ENCODE measurements at places on chromosomes 3 and 15. TPM values are rescaled to one million over a fixed set of nuclear protein-coding genes. Genes with fewer than 3 reads are reported as not detected.

DNA sequence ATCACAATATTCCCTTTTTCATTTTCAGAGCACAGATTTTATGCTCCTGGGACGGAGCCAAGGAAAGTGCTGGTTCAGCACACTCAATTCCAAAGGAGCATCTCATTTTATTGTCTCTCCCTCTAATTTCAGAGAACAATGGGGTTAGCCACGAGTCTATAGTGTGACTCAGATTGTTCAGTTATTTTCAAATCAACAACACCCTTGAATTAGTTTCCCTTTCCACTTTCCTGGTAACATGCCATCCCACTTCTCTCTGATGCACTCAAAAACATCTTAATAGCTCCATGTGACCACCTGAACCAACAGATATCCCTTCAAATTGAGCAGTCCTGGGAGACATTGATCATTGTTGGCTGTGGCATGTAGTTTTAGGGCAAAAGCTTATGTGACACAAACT lies 389.7 kb upstream of the MDFIC2 start:
- DNase-seq = no peak

The SPRED1 gene
- 74.8 TPM for total RNA-seq

The SHC4 gene
- total RNA-seq = 2.2 TPM

DNA sequence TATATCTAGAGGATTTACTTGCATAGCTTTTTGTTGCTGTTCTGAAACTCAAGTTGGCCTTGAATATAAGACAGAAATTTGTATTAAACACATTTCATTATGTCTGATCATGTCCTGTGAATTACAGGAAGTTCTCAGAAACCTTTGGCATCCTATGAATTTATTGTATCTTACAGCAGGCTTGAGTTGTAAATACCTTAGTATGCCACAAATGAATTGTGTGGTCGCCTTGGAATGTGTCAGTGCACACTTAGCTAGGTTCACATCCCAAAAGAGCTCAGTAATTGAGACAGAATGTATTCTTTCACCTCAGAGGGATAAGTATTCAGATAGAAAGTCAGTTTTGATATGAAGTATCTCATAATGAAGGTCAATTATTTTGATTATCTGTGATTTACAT lies 83.4 kb downstream of the NEK11 start:
- no peak for DNase-seq

The CLEC3B gene
- total RNA-seq = 58.9 TPM

DNA sequence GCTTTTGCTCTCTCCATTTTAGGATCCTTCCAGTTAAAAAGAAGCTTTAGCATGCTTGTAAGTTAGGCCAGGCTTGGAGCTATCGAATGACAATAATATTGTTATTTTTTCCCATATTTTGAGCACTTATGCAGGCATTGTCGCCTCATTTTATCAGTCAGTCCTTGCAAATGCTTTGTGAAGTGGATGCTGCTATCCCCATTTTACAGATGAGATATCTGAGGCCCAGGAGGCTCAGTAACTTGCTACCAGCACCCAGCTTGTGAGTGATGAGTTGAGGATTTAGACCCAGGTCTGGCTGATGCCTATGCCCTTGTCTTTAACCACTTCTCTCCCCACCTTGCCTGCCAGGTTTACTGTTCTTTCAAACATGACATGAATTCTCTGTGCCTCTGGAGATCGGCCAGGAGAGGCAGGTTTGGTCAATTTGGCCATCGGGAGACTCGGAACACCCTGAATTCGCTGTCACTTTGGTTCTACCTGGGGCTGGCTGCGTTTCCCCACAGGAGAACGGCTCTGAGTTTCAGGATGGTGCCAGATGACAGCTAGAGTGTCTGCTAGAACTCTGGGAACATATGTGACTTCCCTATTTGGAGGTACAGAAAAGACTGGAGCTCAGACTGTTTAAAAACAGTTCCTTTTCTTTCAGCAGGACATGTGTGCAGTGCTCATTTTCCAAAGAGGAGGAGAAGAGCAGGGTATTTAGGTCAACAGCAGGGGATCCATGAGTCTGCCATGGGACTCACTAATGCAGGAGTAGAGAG lies 25.5 kb upstream of the ZNF710 start:
- DNase-seq = no peak

GRCh38 chr3:145959457-145960088 lies 201.4 kb downstream of the PLOD2 start:
- no peak for DNase-seq

DNA sequence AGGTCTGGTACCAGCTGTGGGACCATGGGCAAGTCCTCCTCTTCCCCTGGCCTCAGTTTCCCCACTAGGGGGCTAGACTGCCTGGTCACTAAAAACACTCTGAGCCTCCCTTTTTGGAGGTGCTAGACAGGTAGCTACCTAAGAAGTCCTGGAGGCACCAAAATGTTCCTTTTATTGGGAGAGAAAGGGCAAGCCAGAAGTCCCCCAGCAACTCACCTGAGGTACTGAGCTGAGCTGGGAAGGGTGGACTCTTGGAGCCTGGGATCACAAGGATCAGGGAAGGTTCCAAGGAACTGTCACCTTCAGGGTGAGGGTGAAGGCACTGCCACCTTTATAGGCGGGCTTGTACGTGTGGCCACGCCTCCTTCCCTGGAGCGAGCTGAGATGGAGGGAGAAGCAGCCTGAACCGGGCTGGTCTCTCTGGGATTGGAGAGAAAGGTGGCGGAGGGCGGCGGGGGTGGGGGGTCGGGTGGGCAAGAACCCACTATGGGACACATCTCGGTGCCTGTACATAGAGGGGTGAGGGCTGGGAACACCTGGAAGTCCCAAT lies at the start of gene CYP1A1:
TSS of gene CYP1A1 (minus strand) at position 304 of the 550 bp plus-strand sequence. CDS start 2,431 bp downstream, outside the sequence.
- no peak for DNase-seq

The ADAMTSL3 gene
- total RNA-seq = 4.9 TPM

DNA sequence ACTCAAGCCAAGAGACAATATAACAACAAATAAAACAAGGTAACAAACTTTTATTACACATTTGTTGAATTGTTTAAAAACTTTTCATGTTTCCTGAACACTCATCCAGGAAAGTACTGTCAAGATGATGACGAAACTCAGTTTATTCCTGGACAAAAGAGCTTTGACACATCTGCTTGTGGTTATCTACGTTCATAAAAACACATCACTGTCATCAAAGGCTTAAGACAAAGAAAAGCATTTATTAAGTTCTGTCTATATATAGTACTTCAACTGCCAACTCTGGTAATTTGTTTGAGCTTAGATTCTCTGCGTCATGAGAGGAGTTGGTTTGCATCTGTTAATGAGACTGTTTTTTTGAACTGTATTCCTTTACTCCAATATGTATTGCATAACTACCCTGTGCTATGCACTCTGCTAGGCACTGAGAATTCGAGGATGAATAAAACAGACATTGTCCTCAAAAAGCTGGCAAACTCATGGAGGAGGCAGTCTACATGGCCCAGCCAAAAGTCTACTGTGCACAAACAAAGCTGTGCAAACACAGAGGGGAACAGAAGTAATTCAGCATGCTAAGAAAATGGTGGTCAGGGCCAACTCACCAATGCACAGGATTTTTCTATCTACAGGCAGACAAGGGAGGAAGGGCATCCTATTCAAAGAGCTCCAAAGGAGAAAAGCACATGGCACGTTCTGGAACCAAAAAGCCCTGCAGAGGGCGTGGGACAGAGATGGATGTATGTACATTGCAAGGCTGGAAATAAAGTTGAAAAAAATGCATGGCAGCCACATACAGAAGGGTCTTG lies 21.5 kb downstream of the PLD1 start:
- DNase-seq = no peak

GRCh38 chr3:178841011-178841410 lies 230.6 kb downstream of the ZMAT3 start:
- no peak for DNase-seq

The MUC20 gene
- total RNA-seq = 1.3 TPM

- DNase-seq = no peak
Observed at GRCh38 chr15:55124616-55125015, 72.1 kb downstream of the RSL24D1 start.

The ITGB5 gene
- total RNA-seq = 155 TPM

The KBTBD13 gene
- total RNA-seq = not detected

DNA sequence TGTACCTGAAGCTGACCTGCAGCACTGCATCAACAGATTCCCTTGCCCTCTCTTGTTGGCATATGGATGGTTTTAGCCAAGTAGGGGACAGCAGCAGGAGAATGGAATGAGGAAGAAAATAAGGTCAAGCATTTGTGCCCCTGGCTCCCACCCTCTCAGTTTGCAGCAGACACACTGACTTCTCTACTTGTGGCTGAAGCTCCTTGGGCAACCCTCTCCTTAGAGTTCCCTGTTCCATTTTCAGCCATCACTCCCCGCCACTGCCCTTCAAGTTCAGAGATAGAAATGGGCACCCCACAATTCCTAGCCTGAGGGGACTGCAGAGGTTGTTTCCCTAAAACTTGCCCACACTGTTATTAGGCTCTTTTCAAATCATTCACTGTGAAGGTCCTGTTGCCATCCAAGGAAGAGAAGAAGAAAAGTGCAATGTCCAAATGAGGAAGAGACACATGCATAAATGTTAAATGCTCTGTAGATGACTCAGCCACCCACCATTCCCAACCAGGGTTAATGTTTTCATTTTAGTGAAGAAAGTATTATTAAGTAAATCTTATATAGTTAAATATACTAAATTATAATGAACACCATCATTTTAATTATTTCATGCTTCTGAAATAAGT lies 295.9 kb upstream of the UBE2E2 start:
- no peak for DNase-seq

GRCh38 chr15:91338766-91339165 lies 238.7 kb downstream of the SV2B start:
- no peak for DNase-seq

- DNase-seq = no peak
Observed at GRCh38 chr3:76222201-76222600, 436.9 kb upstream of the ZNF717 start.

DNA sequence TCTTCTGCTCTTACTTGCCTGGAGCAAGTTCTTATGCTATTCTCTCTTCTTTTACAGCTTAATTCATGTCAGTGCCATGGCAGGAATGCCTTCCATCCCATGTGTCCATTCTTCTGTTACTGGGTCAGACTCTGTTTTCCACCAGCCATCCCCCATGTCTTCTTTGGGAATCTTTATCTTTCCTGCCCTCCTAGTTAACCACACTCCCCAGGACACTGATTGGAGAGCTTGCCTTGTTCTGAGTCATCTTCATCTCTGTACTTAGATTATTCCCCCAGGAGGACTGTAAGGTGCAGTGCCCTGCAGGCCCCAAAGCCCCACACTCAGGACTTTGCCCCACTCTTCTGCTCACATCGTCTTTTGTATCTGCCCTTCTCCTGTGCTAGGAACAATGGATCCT lies 3.6 kb downstream of the ABHD17C start:
- no peak for DNase-seq

DNA sequence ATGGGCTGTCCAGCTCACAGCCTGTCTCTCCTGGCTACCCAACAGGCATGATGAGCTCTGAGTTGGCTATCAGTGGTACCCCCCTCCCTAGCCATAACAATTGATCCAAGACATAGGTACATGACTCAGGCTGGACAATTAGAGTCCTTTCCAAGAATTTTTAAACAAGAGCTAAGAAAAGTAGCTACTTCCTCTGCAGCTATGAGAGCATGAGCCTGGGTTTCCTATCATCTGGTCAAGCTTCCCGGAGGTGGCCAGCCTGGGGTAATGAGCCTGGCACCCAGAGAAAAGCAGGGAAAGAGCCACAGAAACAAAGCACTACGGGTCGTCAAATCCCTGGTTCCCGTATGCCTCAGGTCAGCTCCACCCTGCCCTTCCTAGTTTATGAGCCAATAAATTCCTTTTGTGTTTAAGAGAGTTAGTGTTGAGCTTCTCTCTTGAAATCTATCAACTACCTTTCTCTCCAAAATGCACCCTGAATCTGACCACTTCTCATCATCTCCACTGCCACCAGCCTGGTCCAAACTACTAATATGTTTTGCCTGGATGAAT lies 2.3 kb upstream of the SLC51B start:
- no peak for DNase-seq

The SYNPR gene
- total RNA-seq = not detected

DNA sequence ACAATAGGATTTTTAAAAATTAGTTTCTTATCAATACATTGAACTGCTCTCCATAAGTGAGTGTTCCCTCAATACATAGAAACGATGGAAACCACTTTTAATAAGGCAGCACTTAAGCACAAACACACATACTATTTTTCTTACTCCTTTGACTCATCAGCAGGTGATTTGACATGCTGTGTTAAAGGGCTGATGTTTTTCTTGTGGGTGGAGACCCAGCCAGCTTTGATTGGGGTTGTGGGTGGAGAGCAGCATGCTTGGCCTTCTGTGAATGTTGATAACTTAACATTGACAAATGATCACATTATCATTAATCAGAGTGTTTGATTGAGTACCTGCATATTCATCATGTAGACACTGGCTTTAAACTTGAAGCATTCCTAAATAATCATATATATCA lies 223.0 kb upstream of the DPH6 start:
- DNase-seq = no peak

- DNase-seq = no peak
Observed at GRCh38 chr3:150006794-150007193, 36.1 kb upstream of the PFN2 start.

- no peak for DNase-seq
Observed at GRCh38 chr3:10373686-10374261, 52.9 kb upstream of the SEC13 start.

The EFCAB12 gene
- total RNA-seq = 0.65 TPM

- DNase-seq = no peak
Observed at GRCh38 chr3:190621927-190622326, 108.0 kb downstream of the IL1RAP start.

The COL6A5 gene
- total RNA-seq = not detected

The PATL2 gene
- 1.0 TPM for total RNA-seq
